Left ventricle myocardium superior (tissue), 1 donor: ENCODE measurements at places on chromosomes 2 and 18. TPM values are rescaled to one million over a fixed set of nuclear protein-coding genes. Genes with fewer than 3 reads are reported as not detected.

The TRAK2 gene
- 202 TPM for total RNA-seq

The C1GALT1C1L gene
- total RNA-seq, result 0.64 TPM

The ANKRD29 gene
- total RNA-seq, result 9.8 TPM

The SKOR2 gene
- not detected for total RNA-seq

GRCh38 chr2:136637402-136637801 lies 127.9 kb upstream of the THSD7B start:
- DNase-seq, result no peak

DNA sequence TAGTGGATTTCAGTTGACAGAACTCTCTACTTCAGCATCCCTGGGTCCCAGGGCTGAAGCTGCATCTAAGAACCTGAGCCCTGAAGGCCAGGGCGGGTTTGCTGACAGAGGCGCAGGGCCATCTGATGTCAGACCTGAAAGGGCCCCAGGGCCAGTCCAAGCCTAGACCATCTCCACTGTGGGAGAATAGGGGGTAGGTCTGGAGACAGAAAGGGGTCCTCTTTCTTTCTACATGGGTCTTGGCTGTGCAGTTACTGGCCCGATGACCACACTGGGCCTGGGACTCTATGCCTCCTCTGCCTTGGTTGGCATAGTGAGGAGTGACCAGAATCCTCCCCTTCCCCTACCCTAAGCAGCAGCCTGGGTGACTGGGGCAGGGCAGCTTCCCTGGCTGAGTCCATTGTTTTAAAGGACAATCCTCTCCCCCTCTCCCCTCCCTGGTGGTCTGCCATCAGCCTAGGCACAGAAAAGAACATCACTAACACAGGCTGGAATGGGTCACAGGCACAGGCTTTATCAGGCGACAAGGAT lies 34.5 kb downstream of the HS1BP3 start:
- peak; percentile 32 for DNase-seq

GRCh38 chr18:68800075-68800474 lies 2.2 kb downstream of the CCDC102B start:
- DNase-seq, result no peak

- DNase-seq, result no peak
Measured at GRCh38 chr18:63887424-63887823, at the start of gene SERPINB2. Gene SERPINB2, plus strand, starts transcription at chr18:63887705. Its CDS starts 3,740 bp downstream, at chr18:63891445.

GRCh38 chr18:35564795-35565453 lies 16.6 kb upstream of the GALNT1 start:
- no peak for DNase-seq

DNA sequence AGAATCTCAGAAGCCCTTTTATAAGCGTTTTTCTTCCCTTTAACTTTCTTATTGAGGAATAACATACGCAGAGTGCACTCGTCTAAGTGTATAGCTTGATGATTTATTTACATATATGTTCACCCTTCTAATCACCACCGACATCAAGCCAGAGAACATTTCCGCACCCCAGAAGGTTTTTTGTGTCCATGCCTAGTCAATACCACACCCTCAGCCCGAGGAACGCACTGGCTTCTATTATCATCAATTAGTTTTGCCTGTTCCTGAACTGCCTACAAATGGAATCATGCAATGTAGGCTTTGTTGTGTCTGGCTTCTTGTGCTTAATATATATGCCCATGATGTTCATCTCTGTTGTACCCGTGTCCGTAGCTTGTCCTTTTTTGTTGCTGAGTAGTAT lies 27.7 kb downstream of the SDC1 start:
- DNase-seq, result no peak

GRCh38 chr2:64814007-64814406 lies 160.3 kb upstream of the SERTAD2 start:
- no peak for DNase-seq

DNA sequence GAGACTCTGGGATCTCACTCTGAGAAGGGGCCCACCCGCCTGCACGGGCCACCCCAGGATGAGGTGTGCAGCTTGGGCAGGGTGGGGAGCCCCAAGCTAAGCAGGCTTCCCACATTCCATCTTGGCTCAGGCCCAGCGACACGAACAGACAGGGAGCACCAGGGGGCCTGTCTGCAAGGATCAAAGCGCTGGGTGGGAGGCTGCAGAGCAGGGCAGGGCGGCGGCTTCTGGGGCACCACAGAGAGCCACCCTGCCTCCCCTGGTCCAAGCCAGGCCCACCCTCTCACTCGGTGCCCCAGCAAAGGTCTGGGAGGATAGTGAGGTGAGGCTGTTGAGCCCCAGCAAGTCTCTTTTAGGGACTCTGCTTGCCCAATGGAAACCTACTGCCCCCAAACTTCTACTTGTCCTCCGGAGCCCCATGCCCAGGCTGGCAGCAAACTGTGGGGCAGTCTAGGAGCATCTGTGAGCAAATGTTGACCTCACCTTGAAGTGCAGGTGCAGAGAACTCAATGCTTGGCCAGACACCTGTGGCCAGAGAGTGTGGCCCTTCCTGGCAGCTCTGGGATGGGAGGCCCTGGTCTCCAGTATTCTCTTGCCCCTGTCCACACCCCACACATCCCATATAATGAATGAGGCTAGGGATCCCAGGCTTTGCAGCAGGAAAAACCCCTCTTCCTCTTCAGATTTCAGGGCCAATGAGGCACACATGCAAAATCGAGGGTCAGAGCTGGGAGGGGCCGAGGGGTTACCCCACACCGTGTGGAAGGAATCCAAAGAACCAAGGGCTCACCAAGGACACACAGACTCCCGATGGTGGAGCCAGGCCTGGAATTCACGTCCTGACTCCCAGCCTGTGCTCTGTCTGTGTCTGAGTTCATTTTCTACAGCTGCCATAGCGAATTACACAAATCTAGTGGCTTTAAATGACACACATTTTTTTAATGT lies 18.8 kb upstream of the GLI2 start:
- DNase-seq, result no peak

DNA sequence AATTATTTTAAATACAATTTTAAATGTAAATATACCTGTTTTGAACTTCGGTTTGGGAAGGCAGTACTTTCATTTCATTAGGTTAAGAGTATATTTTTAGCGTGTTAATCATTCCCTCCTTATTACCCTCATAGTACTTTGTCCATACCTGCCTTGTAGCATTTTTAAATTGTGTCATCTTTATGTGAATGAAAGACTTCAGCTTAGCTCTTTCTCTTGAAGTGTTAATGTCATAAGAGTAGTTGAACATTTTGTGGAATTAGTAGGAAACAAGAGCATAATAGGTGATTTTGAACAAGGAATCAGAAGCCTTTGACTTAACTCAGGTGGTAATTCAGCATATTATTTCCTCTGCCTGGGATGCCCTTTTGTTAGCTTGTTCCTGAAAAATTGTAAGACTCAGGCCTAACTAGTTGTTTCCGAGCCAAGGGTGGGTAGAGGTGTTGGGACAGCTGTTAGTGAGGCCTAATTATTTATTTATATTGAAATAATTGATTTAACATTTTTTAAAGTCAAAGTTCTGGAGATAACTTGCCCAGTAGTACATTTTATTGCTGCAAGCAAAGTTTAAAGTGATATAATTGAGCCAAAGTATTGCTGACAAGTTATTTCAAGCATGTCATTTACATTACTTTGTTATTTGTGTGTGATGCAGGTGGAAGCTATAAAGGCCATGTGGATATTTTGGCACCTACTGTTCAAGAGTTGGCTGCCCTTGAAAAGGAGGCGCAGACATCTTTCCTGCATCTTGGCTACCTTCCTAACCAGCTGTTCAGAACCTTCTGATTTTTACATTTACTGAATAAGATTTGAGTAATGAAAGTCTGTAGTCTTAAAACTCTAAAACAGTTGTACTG lies 38.7 kb downstream of the DDX1 start:
- no peak for DNase-seq

GRCh38 chr2:239297142-239298004 lies 103.4 kb downstream of the HDAC4 start:
- DNase-seq, result peak; percentile 23
